ENCODE measurements at places on chromosomes 7 and 10. TPM values are rescaled to one million over a fixed set of nuclear protein-coding genes. Genes with fewer than 3 reads are reported as not detected.

Gene SP8
- 0.56 TPM for total RNA-seq

Gene ANKRD61
- total RNA-seq: 5.9 TPM

Gene OR2A12
- not detected for total RNA-seq

Gene CHN2
- 16.2 TPM for total RNA-seq

Gene GPR22
- total RNA-seq: 4.0 TPM

Gene ZKSCAN5
- 16.8 TPM for total RNA-seq
